Amygdala (tissue), 56 donors: ENCODE measurements at places on chromosomes 2 and 18.

DNA sequence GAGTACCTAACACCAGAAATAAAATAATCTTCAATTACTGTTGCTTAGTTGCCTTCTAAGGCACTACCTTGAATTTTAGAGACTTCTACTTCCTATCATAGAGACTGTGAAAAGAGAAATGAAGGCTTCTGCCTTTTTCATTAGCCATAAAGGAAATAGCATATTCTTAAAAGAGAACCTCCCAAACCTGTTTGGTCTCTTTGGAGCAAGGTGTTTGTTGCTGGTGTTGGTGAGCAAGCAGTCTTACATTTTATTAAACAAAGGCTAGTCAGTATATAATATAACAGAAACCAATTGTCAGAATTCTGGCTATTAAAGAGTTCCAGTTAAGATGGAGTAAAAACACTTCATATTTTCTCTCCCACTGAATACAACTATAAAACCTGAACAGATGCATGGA lies 116.4 kb downstream of the TAF4B start:
- DNase-seq, result no peak

- DNase-seq, result no peak
Observed at GRCh38 chr2:237503201-237503600, 16.1 kb downstream of the MLPH start.

DNA sequence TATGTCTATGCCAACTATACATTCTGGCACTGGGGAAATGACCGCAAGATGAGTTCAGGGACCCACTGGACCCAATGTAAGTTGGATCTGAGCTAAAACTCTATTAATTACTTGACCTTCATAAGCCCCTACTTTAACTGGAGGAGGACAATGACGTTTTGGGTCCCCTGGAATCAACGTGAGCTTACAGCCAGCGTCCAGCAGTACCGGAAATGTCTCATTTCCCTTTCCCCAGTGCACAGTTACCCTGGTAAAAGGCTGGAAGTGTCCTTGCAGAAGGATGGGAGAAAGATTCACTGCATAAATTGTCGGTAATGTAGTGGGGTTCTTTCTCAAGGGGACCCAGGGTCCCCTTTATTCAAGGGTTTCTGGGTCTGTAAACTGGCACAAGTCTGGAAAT lies 1297.6 kb upstream of the ACVR2A start:
- no peak for DNase-seq

- no peak for DNase-seq
Observed at GRCh38 chr2:102129951-102130646, 12.4 kb upstream of the IL1R1 start.

- DNase-seq, result no peak
Observed at GRCh38 chr2:237875256-237876060, 16.0 kb downstream of the RAMP1 start.

GRCh38 chr2:104444889-104445288 lies 409.0 kb upstream of the POU3F3 start:
- DNase-seq, result no peak

DNA sequence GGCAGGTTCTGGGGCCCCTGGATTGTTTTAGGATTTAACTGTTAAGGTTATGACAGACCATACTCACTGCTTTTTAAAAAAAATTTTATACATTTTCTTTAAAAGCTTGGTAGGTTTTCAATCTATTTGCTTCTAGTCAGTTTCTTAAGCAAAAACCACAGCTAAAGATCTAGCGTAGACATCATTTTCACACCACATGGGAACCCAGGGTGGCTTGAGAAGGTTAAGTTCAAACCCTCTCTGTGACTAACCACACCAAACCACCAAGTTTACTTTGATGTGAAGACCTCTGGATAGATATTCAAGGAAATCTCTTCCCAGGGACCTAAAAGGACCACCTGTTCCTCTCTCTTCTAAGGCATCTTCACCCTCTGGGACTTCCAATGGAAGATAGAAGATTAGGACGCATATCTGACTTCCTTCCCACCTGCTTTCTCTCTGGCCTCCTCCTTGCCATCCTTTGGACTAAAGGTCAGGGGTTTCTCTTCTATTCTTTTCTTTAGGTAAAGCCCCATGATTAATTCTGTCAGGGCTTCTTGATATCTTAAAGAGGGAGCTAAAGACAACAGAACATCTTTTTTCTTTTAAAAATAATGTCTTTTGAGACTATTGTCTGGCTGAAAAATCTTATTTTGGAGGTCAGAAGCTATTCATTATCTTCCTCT lies 32.3 kb downstream of the FOSL2 start:
- no peak for DNase-seq

DNA sequence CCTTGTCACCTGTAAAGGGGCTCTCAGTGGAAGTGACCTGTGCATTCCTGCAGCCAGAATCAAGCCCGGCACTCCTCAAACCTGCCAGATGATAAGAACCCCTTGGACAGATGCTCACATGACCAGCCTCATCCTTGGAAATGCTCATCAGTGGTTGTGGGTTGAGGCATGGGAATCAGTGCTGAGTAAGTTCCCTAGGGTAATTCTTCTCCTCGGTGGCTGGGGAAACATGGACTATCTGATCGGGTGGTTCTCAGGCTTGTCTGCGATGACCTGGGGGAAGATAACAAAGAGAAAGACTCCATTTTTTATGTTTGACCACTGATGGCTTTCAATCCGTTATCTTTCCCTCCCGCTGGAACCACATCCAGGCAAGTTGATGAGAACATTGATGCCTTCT lies 84.0 kb downstream of the SPP2 start:
- no peak for DNase-seq

DNA sequence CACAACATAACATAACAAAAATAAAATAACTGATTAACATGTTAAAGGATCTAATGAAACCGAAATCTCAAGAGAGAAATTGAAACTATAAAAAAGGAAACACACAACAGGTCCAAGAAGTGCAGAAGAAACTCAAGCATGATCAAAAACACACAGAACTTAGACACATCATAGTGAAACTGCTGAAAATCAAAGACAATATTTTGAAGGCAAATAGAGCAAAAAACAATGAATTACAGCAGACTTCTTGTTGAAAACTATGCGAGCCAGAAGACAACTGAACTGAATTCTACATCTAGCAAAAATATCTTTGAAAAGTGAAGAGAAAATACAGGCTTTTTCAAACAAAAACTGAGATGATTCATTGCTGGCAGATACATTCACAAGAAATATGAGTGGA lies 61.3 kb downstream of the UGP2 start:
- DNase-seq, result no peak

DNA sequence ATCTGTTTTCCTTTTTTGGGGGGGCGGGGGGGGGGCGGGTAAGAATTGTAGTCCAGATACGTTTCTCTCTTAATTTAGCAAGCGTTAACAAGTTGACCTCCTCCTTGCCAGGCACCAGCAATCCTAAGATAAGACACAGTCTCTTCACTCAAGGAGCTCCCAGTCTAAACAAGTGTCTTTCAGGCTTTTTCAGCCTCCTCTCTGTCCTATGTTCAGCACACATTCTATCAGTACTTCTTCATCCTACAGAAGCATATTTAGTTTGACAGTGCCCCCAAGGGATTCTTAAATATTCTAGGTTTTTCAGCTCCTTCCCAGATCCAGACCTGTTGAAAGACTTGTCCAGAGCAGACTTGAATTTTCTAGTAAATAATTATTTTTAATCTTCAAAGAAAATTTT lies 2.7 kb downstream of the PPP1CB start:
- DNase-seq, result no peak

DNA sequence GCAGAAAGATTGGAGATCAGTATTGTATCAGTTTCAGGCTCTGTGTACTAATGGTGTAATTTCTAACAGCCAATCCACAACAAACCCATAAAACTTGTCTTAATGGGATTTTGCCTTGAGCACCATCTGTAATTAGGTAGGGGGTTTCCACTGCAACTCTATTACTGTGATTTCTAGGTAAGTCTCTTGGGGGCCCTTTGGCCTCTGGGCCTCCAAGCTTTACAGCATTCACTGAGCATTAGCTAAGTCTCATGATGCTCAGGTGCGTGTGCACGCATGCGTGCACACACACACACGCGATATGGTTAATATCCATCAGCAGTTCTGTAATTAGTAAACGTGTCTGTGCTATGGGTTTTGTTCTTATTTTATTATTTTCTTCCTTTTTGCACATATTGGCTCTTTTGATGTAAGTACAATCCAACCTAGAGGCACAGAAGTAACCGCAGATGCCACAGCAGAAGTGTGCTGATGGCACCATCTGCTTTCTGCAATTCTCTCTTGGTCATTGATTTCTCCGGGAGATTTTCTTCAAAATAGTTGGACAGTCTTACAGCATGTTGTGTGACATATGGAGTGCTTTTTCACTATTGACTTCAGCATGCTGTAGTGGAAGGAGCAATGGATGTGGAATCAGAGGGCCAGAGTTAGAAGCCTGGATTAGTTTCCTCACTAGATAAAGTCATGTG lies 592.0 kb downstream of the LRRTM4 start:
- DNase-seq, result no peak

- DNase-seq, result no peak
Observed at GRCh38 chr2:40394031-40394430, 57.9 kb downstream of the SLC8A1 start.

DNA sequence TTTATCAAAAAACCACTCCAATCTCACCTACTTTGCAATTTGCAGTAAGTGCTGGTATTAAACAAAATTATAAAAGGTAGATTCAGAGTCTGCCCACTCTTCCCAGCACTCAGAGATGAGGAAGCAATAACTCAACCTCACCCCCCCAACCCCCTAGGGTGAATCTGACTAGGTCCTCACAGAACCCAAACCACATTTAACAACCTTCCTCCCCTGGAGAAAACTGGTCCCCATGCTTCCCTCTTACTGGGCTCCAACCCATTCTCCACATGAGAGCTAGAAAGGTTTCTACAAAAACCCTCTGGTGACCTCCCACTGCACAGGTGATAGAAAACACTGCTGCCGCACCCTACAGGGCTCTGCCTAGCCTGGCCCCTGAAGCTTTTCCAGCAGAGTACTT lies 40.5 kb upstream of the BMP10 start:
- no peak for DNase-seq
